ENCODE measurements at places on chromosomes 2 and 18.

- DNase-seq, result no peak
Observed at GRCh38 chr2:110679337-110679707, 1.5 kb upstream of the BUB1 start.

GRCh38 chr2:40299781-40300180, 152.1 kb downstream of the SLC8A1 start:
- no peak for DNase-seq

GRCh38 chr18:24272229-24272525, 125.4 kb downstream of the OSBPL1A start:
- no peak for DNase-seq

DNA sequence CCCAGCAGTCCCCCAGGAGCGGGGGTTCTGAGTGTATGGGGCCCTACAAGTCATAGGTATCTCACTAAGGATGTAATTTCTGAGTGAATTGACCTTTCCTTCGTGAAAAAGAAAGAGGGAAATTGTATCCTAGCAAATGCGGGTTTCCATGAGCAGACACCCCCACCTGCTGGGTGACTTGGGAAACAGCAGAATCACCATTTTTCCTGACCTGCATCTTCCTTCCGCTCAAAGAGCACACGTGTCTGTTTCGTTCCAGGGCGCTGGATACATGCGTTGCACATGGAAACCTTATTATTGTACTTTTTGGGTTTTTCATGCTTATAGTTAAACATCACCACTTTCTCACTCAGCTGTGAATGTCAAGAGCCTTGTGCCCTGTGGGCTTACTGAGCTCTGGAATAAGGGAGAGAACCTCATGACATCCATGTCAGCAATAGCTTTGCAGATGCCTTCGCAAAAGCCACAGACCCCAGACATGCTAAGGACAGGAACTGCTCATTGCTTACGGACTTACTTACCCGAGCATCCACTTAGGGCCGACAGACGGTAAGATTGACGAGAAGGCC, 132.8 kb downstream of the TPO start:
- DNase-seq, result peak; percentile 30

DNA sequence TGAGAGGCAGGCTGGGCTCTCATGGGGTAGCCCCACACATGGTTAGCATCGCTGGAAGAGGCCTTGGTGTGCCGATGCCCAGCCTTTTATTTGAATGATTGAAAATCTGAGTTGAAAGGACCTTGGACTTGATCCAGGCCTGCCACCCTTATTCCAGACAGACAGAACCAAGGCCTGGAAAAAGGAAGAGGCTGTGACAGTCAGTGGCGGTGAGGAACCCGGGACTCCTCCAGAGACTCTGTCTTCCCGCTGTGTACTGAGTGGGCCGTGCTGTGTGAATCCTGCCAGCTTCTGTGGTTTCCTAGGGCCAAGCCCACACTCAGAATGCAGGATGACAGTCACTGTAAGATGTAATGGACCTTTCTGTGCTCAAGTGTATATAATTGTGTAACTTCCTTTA, 218.5 kb downstream of the LDLRAD4 start:
- peak; percentile 45 for DNase-seq

Data from dorsolateral prefrontal cortex (tissue), 122 donors.